ENCODE measurements at places on chromosomes 2 and 18.

DNA sequence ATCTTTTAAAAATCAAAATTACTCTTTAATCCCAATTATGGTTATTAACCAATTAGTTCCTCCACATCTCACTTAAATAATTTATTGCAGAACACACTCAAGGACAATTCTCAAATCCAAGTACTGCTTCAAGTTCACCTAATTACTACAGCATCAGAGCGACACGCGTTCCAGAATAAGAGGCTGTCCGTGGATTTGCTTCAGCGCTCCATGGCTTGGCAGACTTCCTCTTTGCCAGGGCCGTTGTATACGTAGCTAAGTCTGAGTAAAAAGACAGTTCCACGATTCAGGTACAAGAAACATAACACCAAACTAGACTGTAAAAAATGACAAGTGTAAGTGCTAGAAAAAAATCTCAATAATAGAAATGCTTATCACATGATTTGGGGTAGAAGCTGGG is 153.2 kb upstream of the MYT1L start:
- no peak for DNase-seq

DNA sequence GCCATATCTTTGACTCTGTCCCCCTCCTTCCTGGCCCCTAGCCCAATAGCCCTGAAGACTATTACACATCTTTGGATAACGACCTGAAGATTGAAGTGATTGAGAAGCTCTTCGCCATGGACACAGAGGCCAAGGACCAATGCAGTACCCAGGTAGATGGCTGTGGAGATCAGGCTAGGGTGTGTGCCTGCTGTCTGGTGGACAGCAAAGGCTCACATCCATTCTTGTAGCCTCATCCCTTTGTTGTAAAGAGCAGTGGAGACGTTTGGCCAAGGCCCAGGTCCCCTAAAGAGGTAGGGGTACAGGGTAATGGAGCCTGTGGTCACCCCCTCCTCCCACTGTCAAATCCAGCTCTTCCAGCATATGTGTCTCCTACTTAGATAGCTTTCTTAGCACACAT is 81.4 kb downstream of the EPAS1 start:
- DNase-seq: no peak

GRCh38 chr2:60095903-60096302 is 457.6 kb downstream of the BCL11A start:
- DNase-seq: no peak

DNA sequence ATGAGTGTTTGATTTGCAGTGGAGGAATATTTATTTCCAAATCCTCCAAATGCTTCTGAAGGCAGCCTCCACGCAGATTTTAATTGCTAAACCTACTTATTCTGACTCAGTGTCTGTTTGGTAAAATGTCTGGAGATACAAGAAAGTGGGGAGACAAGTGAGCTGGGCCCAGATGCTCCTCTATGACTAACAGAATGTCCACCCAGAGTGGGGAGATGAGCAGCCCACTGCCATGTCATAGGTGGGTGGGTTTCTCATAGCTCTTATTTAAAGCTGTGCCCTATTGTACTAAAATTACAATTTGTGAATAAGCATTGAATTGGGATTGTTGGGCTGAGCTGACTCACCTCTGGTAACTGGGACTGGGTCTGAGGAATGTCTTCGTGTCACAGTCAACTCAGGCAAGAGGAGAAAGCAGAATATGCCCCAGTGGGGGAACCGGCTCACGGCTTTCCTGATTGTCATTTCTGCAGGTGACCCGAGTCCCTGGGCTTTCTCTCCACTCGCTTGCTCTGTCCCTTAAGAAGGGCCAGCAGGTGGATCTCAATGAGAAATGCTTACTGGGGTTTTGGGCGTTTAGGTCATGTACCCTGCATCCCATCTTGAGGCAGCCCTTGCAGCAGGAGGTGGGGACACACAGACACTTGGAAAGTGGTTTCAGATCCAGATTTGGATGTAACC is 116.3 kb upstream of the SPRED2 start:
- no peak for DNase-seq

- no peak for DNase-seq
Observed at GRCh38 chr2:42725657-42726056, 38.3 kb downstream of the OXER1 start.

GRCh38 chr2:170031288-170031687 is 146.7 kb upstream of the MYO3B start:
- no peak for DNase-seq

DNA sequence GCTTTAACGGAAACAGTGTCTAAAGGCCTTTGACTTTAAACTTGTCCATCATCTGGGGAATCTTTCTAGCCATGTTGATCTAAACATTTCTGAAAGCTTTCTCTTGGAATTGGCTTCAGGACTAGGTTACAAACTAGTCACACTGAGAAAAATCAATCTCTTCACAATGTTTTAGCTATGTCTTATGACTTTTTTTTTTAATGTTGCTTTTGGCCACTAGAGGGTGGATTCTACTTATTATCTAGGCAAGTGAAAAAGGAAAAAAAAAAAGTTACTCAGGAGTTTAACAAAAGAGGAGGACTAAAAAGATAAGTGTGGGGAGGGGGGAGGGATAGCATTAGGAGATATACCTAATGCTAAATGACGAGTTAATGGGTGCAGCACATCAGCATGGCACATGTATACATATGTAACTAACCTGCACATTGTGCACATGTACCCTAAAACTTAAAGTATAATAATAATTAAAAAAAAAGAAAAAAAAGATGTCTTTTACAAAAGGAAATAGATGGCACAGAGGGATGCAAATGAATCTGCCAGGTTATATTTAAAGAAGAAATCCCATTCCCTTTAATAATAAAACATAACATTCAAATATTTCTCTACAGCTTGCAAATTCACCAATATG is 160.4 kb upstream of the PID1 start:
- DNase-seq: peak; percentile 70

DNA sequence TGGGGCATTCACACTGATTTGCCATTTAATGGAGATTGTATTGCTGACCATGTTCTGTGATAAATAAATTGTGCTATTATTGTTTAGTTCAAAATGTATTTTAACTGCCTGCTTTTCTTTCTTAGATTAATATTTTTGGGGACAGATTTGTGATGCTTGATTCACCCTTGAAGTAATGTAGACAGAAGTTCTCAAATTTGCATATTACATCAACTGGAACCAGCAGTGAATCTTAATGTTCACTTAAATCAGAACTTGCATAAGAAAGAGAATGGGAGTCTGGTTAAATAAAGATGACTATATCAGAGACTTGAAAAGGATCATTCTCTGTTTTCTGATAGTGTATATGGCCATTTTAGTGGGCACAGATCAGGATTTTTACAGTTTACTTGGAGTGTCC is 1.8 kb downstream of the DNAJC10 start:
- DNase-seq: no peak

DNA sequence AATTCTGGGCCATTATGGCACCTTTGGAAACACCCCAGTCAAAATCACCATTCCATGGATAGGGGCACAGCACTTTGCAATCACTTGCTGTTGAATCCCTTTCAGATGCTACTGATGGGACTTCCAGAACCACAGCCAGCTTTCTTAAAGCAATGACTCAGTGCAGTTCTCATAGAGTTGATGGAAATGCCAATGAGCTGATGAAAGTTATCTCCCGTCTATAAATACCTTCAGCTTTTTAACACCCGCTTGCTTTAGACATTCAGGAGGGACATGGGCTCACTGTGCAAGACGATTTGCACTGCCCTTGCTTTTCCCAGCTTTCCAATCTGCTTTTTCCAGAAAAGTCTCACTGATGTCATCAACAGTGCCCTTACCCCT is 66.7 kb upstream of the RPL31 start:
- no peak for DNase-seq

- no peak for DNase-seq
Observed at GRCh38 chr2:236938126-236938525, 147.6 kb upstream of the COPS8 start.

- no peak for DNase-seq
Observed at GRCh38 chr2:84300696-84301029, 158.4 kb downstream of the SUCLG1 start.

- no peak for DNase-seq
Observed at GRCh38 chr2:53583583-53583982, 184.0 kb upstream of the CHAC2 start.

DNA sequence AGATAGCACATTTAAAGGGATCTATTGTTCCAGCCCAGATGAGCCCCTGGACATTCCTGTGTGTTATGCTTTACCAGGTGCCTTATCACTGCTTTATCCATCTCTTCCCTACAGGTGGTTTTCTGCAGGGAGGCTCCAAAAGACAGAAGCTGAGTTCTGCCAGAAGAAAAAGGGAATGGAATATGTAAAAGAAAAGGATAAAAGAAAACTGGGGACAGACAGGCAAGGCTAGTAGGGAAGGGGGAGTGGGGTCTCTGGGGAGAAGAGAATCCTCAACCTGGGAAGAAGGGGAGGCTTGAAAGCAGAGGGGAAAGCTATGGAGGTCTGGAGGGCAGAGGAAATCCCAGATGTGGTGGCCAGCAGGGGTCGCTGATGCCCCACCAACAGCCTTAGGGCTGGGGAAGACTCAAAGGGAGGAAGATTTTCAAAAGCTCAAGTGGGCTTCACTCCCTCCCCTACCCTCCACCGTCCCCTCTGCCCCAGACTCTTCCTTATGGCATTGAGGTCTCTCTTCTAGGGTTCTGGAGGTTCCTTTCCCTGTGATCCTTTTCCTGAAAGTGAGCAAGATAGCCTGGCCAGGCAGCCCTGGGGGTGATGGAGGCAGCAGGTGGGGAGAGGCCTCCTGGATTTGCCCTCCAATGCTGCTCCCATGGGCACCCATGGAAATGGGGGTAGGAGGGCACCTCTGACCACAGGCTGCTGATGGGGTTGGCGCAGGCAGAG is 178.1 kb upstream of the PKDCC start:
- DNase-seq: peak; percentile 59

GRCh38 chr2:691821-692761 is 14.9 kb upstream of the TMEM18 start:
- DNase-seq: no peak

- DNase-seq: no peak
Observed at GRCh38 chr2:191581003-191581402, 96.9 kb upstream of the NABP1 start.
